Activated T-helper 2 cell treated with anti-CD3 and anti-CD28 coated beads, Interferon-gamma antibody, Interleukin-2, Interleukin-4, amounts not matched to agents 10 μg/mL and 5 μg/mL and 100 μg/mL, durations not matched to agents 14 hours and 24 hours and 36 hours (primary cell): ENCODE measurements at places on chromosomes 11 and 22. TPM values are rescaled to one million over a fixed set of nuclear protein-coding genes. Genes with fewer than 3 reads are reported as not detected.

SCO2 gene
- total RNA-seq: 3.8 and 8.7 TPM in 2 replicates

MS4A15 gene
- total RNA-seq: not detected in 2 replicates

- DNase-seq: no peak
- no peaks in the 10 kb centered on the region for H3K27me3 ChIP-seq
- H3K27ac ChIP-seq: peak overlapping the region; percentile 50
- H3K4me3 ChIP-seq: no peak overlapping the region
Observed at GRCh38 chr22:35315141-35315854, 15.6 kb downstream of the TOM1 start.

DNA sequence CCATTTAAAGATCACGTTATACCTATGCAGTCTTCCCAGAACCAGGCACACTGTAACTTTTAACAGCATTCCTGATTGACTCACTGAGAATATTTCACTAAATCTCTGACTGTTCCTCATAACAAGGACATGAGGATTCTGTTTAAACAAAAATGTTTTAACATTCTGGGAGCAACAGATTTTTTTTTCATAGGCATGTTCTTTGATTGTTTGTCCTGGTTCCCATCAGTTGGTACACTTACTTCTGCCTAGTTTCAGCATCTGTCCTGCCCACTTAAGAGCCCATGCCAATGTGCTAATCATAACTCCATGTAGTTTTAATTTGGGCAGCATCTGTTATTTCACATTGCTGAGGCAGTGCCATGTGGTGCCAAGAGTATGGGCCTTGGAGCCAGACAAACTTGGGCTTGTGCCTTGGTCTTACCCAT, 138.5 kb upstream of the CTSC start:
- H3K4me3 ChIP-seq: no peak overlapping the region
- H3K27me3 ChIP-seq: peaks cover 17% of the 10 kb centered on the region
- no peaks in the 10 kb centered on the region for H3K36me3 ChIP-seq

- peaks cover 47% of the 10 kb centered on the region for H3K4me1 ChIP-seq
- DNase-seq: no peak
- H3K27me3 ChIP-seq: no peaks in the 10 kb centered on the region
- H3K36me3 ChIP-seq: peaks cover 57% of the 10 kb centered on the region
Observed at GRCh38 chr11:123473941-123474677, 44.0 kb downstream of the GRAMD1B start.

GRCh38 chr11:7524462-7525235, 10.8 kb downstream of the PPFIBP2 start:
- H3K36me3 ChIP-seq: no peaks in the 10 kb centered on the region
- DNase-seq: no peak
- H3K27me3 ChIP-seq: peaks cover 3% of the 10 kb centered on the region
- H3K4me1 ChIP-seq: peaks cover 16% of the 10 kb centered on the region

DNA sequence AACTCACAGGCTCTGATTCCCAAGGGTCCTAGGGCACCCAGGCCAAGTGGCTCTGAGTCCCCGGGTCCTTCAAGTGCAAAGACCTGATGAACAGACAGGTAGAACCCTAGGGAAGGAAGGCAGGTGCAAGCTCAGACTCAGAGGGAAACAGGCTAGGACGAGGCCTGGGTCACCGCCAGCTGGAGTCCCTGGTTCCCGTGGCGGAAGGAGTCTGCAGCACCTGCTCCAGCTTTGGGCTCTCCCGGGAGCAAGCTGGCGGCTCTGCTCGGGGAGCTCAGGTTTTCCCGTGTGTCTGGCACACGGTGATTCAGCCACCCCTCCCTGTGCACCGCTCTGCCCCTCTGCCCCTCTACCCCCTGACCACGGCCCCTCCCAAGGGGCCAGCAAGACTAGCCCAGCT, 59.8 kb downstream of the WNT7B start:
- no peak overlapping the region for H3K27ac ChIP-seq
- no peaks in the 10 kb centered on the region for H3K4me1 ChIP-seq
- H3K36me3 ChIP-seq: no peaks in the 10 kb centered on the region

- no peak for DNase-seq
- peaks cover 13% of the 10 kb centered on the region for H3K27me3 ChIP-seq
- no peak overlapping the region for H3K4me3 ChIP-seq
- peaks cover 5% of the 10 kb centered on the region for H3K4me1 ChIP-seq
- H3K27ac ChIP-seq: no peak overlapping the region
Observed at GRCh38 chr22:49446145-49446758, 381.4 kb downstream of the BRD1 start.

DNA sequence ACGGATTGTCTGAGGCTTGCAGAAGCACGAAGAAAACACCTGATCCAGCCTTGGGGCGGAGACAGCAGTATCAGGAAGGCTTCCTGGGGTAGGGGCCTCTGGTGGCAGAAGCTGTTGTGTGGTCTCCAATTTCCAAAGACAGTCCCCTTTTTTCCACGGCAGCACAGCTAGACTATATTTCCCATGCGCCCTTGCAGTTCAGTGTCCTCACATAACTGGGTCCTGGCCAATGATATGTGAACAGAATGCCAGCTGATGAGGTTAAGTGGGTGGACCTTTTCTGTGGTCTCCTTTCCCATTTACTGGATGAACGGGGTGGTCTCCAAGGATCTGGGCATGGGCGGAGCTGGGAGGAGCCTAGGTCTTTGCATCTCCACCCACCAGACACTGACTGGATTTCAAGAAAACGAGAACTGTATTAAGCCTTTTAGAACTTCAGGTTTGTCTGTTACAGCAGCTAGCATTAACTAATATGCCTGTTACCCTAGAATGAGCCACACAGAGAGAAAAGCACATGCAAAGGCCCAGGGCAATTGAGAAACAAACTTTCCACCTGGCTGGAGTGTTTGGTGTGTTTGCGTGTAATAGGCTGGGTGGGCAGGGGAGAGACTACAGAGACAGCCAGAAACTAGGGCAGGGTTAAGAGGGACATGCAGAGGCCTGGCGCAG, 6.2 kb downstream of the GAL3ST1 start:
- H3K27me3 ChIP-seq: peaks cover under 1% of the 10 kb centered on the region
- no peak overlapping the region for H3K27ac ChIP-seq
- no peak for DNase-seq
- H3K36me3 ChIP-seq: no peaks in the 10 kb centered on the region

DNA sequence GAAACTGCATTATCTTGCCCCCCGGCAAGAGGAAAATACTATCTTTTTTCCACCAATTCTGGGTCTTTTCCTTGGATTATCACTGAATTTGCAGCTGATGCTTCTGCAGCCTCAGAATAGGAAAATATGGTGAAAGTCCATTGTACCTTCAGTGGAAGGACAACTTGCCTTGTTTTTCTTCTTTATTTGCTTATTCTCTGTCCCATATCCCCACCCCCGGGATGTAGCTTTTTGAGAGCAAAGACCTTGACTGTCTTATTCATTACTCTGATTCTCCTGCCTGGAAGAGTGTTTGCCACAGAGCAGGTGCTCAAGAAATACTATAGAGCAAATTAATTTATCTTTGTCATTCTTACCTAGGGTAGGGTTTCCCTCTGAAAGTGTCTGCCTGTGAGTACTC, 29.5 kb downstream of the UBASH3B start:
- no peak overlapping the region for H3K4me3 ChIP-seq
- no peak overlapping the region for H3K27ac ChIP-seq
- peaks cover 16% of the 10 kb centered on the region for H3K4me1 ChIP-seq
- no peaks in the 10 kb centered on the region for H3K36me3 ChIP-seq

FAM83F gene
- total RNA-seq: 0.07 and 0.11 TPM in 2 replicates

DNA sequence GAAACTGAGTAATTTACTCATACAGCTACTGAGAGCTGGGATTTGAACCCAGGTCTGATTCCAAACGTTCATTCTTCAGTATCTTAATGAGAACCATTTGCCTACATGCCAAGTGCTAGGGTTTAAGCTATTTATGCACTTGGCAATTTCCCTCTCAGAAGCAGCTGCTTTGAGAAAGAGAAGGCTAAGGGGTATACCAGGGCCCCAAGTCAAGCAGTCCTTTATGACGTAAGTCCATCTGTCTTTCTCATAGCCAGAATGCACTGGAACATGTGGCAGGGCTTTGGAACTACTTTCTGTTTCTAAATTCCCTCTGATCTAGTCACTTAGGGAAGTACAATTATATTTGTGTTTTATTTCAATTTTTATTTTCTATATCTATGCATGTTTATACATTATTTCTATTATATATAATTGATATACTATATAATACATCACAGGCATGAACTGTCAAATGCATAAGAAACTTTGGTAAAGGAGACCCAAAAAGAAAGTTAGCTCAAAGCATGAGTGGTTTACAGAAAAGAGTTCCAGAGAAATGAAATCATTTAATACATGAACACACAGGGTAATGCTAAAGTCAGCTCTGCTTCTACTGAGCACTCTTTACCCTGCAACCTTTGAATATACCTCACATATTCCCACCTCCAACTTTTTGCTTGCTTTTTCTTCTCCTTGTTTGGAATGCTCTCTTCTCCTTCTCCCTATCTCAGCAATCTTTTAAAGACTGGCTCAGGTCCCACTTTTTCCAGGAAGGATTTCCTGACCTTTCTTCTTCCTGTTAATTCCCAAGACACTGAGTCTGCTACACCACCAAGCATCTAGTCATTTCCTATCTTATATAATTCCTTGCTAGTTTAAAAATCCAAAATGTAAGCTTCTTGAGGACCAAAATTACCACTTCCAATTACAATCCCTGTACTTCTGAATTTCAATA, 80.5 kb upstream of the GDPD4 start:
- H3K27ac ChIP-seq: no peak overlapping the region
- peaks cover 27% of the 10 kb centered on the region for H3K36me3 ChIP-seq
- no peak for DNase-seq
- H3K4me3 ChIP-seq: no peak overlapping the region

DNA sequence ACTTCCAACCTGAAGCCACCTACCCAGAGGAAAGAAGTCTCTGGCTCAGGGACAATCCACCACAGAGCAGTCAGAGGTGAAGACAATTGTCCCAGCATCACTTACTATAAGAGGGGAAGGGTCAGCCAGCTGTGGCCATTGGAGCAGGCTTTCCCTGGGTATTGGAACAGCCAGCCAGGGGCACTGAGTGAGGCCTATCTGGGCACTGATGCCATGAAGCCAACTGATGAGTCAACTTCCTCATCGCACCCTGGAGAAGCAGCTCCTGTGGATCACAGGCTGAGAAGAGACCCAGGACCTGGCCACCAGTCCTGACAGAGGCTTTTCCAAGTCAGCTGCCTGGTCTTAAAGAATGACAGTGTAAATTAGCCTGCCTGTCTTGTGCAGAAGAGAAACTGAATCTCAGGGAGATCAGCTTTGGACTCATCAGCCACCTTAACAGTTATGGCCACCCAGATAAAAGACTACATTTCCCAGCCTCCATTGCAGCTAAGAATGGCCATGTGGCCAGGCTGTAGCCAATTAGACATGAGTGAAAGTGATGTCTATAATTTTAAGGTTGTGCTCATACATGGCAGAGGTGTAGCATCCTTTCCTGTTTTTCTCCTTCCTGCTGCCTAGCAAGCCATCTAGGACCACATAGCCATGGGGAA, 19.0 kb downstream of the CHST1 start:
- peaks cover 2% of the 10 kb centered on the region for H3K4me1 ChIP-seq
- H3K27ac ChIP-seq: no peak overlapping the region
- H3K4me3 ChIP-seq: no peak overlapping the region
- DNase-seq: no peak
- no peaks in the 10 kb centered on the region for H3K36me3 ChIP-seq

DNA sequence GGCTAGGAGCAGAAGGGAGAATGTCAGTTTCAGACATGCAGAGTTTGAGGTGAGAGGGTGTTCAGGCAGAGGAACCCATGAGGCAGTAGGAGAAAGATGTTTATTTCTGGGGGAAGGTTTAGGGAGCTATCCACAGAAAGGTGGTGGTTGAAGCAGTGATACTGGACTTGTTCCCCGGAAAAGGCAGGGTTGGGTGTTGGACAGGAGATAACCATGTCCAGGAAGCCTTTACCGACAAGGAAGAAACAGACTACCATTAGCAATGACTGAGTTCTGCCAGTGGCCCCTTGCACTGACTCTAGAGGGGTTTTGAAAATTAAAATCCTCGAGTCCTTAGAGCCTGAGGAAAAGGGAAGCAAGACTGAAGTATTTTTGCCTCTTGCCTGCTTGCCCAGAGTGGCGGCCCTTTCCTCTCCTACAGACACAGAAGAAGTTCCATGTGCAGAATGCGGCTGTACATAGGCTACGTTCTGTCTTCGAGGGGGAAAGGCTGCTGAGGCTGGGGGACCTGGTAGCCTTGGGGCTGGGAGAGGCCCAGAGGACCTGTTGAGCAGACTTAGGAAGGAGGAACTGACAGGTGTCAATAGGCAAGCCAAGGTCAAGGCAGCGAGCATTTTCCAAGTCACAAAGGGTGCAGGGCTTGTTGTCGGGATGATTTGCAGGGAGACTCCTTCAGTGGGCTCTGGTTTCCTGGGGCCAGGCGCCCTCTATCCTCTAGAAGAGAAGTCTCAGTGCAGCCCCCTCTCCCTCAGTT, 146.7 kb downstream of the LDLRAD3 start:
- DNase-seq: no peak
- no peak overlapping the region for H3K27ac ChIP-seq
- peaks cover 9% of the 10 kb centered on the region for H3K36me3 ChIP-seq
- H3K4me3 ChIP-seq: peak overlapping the region; percentile 15

MGAT3 gene
- 0.11 and 0.21 TPM in 2 replicates for total RNA-seq

DNA sequence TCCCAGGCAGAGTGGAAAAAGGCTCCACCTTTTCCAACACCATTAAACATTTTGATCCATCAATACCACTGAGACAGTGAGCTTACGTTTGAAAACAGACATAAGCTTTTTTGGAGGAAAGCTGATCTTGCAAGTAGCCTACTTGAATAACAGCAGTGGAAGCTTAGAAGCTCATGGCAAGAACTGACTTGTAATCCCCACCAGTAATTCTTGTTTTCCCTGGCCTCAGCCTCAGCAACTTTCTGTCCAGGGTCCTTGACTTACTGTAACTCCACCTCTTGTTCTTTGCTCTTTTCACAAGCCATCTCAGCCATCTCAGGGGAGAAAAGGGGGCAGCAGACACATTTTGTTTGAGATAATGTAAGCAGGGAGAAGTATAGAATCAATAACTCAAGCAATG, 12.3 kb upstream of the MPZL2 start:
- peaks cover 2% of the 10 kb centered on the region for H3K27me3 ChIP-seq
- H3K4me3 ChIP-seq: no peak overlapping the region
- H3K4me1 ChIP-seq: peaks cover 41% of the 10 kb centered on the region
- H3K36me3 ChIP-seq: no peaks in the 10 kb centered on the region
- DNase-seq: no peak
- peak overlapping the region; percentile 5 for H3K27ac ChIP-seq

VPREB1 gene
- total RNA-seq: not detected in 2 replicates

- DNase-seq: no peak
- H3K27me3 ChIP-seq: no peaks in the 10 kb centered on the region
- H3K4me3 ChIP-seq: no peak overlapping the region
- H3K36me3 ChIP-seq: peaks cover 60% of the 10 kb centered on the region
- peaks cover 32% of the 10 kb centered on the region for H3K4me1 ChIP-seq
Observed at GRCh38 chr11:60919320-60919719, 4.9 kb upstream of the TMEM132A start.
